ENCODE measurements at places on chromosomes 1 and 21.

DNA sequence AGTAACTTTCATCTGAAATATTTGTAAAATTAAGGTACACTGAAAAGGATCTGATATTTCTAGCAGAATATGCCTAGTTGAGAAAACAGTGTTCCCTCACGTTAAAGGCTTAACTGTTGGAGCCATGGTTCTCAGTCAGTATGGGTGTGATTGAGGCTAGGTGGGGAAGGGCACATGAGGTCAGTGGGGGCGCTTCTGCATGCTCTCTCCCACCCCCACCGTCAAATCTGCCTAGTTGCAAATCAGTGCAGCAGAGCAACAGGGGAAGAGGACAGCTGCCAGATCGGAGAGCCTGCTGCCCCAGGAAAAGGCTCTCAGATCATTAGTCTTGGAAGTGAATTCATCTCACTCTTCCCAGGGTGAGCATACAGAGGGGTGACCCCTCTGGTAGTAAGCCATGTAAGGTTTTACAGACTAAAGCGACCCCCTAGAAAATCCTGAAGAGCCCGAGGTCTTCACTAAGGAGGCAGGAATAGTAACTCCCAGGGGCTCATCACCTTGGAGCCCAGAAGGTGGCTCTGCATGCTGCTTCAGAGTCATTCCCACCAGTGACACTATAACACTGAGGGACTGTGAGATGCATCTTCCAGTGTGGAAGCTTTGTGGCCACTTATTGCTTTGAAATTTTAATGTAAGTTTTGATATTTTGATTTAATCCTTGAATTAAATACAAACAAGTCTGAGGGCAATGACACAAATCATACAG is 83.1 kb upstream of the BARHL2 start:
- DNase-seq: no peak

- no peak for DNase-seq
These were observed 9.5 kb upstream of the NDUFS5 start for GRCh38 chr1:39016604-39017171.

- no peak for DNase-seq
These were observed 66.0 kb downstream of the OLIG1 start for GRCh38 chr21:33135925-33136324.

GRCh38 chr1:11324567-11325165 is 51.7 kb downstream of the UBIAD1 start:
- no peak for DNase-seq

All from activated CD8-positive, alpha-beta memory T cell treated with anti-CD3 and anti-CD28 coated beads for 4 hours (primary cell).